Thoracic aorta (tissue), 2 donors: ENCODE measurements at places on chromosomes 6 and 20.

GRCh38 chr20:45114465-45115385, at the start of gene WFDC5:
Gene WFDC5 (minus strand): TSS chr20:45115174. CDS start chr20:45115083, 91 bp downstream.
- no peak for DNase-seq

GRCh38 chr6:134015719-134016557, 36.5 kb downstream of the SLC2A12 start:
- DNase-seq, result no peak

GRCh38 chr6:148635070-148635743, 111.6 kb upstream of the UST start:
- no peak for DNase-seq

GRCh38 chr20:2473516-2473915, 2.9 kb upstream of the SNRPB start:
- no peak for DNase-seq

- no peak for DNase-seq
These were observed 2.7 kb upstream of the RBM24 start for GRCh38 chr6:17278289-17279063.

DNA sequence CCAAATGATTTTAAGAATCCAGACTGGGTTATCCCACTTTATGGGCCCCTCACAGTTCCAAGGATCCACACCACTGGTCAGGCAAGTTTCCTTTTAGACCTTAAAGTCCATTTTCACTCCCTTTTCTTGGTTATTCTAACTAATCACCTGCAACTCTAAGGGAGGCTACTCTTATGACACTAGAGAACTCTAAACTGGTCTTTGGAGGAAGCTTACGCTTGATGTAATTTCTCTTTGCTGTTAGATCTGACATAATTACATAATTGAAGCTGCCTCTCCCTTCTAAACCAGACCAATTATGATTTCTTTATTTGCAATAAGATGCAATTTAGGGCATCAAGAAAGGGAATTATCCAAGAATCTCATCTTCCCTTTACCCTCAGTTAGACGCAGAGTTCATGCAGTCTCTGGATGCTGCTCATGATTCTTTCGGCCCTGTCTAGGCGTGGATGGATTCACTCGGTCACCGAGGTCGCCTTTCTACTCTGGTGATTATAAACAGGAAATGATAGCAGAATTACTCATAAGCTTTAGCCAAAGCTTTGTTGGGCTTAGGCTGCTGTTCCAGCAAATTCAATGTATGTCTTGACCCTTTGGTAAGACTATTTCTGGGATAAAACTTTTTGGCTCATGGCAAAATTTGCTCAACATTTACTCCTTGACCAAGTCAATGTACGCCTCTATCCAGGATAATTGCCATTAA, 166.4 kb upstream of the PRND start:
- DNase-seq, result no peak

DNA sequence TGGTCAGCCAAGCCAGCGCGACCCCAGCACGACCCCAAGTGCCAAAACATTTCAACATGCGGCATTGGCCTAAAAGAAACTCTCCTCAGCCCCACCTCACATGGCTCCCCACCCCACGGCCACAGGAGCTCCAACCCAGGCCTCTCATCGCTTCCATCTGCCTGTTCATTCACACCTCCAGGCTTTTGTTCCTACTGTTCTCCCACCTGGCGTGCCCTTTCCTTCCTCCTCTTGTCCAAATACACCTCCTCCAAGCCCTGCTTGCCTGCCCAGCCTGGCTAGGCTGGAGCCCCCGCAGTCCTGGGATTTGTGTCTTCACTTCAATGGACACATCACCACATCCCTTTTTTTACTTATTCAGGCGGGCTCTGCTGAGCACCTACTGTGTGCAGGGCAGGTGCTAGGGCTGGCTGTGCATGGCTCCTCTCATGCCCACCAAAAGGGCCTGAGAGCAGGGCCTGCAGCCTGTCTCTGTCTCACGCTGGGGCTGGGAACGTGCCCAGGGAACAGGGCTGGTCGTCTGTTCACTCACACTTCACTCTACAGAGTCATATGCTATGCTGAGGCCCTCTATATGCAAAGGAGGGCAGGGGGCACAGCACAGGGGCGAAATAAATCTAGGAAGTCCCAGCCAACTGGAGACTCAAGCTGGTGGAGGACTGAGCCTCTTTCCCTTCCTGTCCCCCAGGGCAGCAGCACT, 61.1 kb downstream of the GRM4 start:
- no peak for DNase-seq

DNA sequence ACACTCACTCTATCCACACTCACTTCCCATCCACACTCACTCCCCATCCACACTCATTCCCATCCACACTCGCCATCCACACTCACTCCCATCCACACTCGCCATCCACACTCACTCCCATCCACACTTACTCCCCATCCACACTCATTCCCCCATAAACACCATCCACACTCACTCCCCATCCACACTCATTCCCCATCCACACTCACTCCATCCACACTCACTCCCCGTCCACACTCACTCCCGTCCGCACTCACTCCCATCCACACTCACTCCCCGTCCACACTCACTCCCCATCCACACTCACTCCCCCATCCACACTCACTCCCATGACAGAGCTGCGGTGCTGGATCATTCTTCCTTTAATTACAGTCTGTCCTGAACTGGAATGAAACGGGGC, 17.1 kb downstream of the THBS2 start:
- DNase-seq, result no peak

- no peak for DNase-seq
These were observed 274.2 kb upstream of the CDH4 start for GRCh38 chr20:60977901-60978300.

DNA sequence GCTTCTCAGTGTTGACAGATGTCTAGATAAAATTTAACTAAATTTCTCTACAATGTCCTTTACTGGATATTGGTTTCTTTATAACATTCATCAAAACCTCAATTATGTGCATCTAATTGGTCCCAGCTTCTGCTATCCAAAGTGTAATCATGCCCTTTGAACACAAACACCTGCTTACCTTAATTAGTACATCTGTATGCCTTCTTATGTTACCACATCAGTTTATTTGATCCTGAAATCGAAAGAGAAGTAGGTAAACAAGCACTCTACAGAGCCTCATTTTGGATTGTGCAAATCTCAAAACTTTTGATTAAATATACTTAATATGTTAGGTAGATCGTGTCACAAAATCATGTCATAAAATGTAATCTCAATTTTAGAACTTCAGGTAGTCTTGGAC, 36.5 kb downstream of the TAB2 start:
- no peak for DNase-seq

- no peak for DNase-seq
These were observed 183.6 kb downstream of the UTRN start for GRCh38 chr6:144468709-144469108.

DNA sequence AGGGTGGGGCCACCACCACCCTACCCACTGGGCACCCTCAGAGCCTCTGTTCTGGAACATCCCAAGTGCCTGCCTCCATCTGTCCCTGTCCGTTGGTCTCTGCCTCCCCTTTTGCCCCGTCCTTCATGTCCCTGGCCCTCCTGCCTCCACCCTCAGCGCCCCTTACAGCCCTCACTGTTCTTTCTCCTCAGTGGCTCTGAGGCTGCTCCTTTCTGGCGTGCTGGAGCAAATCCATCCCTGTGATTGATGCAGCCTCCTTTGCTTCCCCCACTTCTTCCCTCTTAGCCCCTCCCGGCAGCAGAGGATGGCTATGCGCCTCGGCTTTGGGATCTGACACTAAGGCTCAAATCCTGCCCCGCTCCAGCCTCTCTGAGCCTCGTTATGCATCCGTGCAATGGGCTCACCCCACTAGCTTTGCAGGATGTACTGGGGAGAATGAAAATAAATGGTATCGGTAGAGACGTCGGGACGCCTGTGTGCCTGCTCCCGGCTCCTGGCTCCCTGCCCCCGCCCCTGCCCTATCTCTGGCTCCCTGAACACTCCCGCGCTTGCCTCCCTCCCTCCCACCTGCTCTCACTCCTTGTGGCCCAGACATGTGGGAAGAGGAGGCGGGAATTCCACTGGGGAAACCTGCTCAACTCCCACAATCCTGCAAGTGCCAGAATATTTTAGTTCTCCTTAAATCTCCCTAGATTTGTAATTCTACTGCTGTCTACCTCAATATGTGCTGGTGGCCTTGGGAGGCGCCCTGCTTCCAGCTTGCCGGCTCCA, 13.1 kb downstream of the VSTM2L start:
- no peak for DNase-seq

GRCh38 chr6:33851959-33852358, 48.2 kb upstream of the MLN start:
- no peak for DNase-seq

DNA sequence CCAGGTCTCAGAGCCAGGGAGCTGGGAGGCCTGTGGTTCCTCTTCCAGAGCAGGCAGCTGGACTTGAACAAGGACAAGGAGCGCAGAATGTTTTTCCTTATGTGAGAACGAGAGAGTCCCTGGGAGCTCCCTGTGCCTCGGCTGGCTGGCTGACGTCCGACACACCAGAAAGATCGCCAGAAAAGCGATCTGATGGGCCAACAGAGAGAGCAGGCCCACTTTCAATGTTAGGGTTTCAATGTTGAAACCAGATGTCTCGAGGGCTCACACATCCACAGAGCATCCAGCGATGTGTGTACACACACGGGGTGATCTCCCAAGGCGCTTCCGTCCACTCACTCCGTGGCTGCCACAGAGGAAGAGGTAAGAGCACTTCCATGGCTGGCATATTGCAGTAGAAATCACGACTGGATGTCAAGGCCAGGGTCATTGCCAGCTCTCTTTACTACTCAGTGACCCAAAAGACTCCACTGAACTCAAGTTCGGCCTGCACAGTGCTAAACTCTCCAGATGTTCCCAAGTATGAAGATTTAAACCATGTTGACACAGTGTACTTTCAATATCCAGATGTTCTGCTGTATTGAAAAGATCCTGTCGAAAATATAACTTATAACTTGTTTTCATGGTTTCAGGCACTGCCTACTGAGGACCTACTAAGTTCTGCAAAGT, 70.8 kb upstream of the FOXC1 start:
- DNase-seq, result no peak

- no peak for DNase-seq
These were observed 474.1 kb downstream of the CD109 start for GRCh38 chr6:74170118-74170517.

GRCh38 chr6:76451926-76452709, 379.7 kb upstream of the IMPG1 start:
- no peak for DNase-seq

DNA sequence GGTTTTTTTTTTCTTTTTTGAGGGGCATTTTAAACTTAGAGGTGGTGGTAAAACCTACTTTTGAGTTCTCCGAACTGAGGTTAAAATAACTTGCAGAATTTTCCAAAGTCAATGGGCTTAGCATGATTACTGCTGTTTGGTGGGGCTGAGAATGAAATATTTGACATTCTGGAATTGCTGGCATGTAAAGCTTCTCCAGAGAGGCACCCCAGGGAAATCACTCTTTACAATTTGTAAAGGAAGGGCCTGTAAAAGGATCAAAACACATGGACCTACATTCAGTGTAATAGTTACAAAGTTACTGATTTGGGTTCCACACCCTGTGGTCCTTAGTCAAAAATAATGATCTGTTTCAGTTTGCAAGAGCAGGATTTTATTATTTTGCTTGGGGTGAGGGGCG, 5.5 kb downstream of the FAM217B start:
- no peak for DNase-seq

- DNase-seq, result no peak
These were observed 2.6 kb downstream of the BNIP5 start for GRCh38 chr6:36333931-36334725.

DNA sequence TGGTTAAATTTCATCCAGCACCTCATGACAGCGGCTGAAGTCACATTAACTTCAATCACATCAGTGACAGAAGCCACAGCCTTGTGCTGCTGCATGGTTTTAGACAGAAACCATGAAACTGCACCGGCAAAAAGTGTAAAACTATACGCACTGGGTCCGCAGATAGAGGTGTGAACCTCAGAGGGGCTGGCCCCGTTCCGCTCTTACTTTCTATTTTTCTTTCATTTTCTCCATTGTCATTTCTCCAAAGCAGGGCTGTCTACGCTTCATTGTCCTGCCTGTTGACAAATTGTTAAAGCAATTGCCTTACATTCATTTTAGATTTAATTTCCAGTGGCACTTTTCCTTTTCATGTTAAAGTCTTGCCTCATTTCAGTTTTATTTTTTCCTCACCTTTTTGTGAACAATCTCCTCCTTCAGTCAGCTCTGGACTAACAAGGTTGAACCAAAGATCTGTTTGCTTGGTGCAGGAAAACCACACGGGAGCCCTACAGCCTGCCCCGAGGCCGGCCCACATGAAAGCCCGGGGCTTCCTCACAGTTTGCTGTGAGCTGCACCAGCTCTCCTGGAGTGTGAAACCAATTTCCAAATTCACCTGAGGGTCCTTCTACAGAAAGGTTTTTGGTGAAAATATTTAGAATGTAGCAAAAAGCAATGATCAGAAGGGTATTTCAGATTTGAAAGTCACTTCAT, 63.7 kb downstream of the PRR18 start:
- DNase-seq, result no peak

DNA sequence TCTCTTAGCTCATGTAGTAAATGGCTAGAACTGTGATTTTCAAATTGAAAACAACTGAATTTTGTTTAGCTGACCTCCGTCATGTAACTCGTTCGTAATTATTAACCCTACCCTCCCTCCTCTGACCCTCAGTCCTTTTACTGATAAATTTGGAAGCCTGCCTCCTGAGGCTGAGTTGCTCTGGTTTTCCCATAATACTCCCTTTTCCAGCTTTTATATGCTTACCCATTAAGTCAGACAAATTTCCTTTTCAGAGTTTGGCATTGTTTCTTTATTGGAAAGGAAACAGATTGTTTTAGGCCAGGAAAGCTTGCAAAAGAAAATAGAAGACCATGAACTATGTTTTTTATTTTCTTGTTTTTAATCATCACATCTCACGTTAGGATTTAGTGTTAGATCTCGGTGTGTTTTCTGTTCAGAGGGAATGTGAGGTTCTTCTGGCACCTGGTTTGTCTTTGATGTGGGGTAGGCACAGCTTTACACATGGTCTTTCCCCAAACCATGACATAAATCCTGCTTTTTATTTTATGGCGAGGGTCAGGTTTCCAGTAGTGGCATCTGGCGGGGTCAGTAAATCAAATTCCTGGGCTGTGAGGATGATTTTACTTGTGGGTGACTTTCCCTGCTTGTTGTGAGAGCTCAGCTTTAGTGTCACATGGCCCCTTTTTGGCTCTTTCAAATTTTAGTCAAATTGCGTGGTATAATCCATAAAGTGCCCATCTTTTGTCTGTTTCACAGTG, 24.5 kb downstream of the PLCB4 start:
- DNase-seq, result no peak

GRCh38 chr6:73394577-73395354, at the start of gene DDX43:
Gene DDX43 (plus strand): TSS chr6:73394828. CDS start chr6:73394906, 78 bp downstream.
- peak; percentile 55 for DNase-seq

GRCh38 chr6:41724228-41724580, 11.2 kb downstream of the TFEB start:
- no peak for DNase-seq

- DNase-seq, result no peak
These were observed 119.2 kb upstream of the INSM1 start for GRCh38 chr20:20248620-20249200.
